IPS DF 19.7 (cell line): ENCODE measurements at places on chromosomes 12 and 14.

- DNase-seq: no peak
Observed at GRCh38 chr14:97695456-97695981, 898.3 kb downstream of the VRK1 start.

DNA sequence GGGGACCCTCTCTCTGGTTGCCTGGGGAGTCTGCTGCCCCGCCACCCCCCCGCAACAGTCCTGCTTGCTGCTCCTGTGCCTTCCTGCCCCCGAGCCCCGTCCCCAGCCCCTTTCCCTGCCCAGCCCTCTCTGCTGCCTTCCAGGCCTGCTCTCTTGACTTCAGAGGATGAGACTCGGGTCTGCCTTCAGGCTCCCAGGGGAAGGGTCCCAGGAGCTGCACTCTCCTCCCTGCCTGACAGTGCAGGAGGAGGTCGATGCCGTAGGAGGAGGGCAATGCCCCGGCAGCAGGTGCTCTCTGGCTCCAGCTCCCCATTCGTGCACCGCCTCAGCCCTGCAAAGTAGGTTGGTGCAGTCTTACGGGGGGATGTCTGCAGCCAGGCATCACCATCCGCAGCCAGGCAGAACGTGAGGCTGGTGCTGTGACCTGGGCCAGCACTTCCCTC, 185.1 kb upstream of the C14orf180 start:
- DNase-seq: no peak

DNA sequence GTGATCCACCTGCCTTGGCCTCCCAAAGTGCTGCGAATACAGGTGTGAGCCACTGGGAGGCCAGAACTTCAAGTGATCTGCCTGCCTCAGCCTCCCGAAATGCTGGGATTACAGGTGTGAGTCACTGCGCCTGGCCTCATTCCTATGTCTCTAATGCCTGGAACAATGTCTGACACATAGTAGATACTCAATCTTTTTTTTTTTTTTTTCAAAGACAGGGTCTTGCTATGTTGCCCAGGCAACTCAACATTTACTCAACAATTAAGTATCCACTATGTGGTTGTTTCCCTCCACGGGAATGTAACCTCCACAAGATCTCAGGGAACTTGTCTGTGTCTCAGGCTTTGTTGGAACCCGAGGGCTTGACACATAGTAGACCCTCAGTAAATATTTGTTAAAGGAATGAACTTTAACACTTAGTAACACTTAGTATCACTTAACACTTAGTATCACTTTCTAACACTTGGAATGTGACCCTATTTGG, 3.0 kb upstream of the TMEM120B start:
- DNase-seq: no peak

DNA sequence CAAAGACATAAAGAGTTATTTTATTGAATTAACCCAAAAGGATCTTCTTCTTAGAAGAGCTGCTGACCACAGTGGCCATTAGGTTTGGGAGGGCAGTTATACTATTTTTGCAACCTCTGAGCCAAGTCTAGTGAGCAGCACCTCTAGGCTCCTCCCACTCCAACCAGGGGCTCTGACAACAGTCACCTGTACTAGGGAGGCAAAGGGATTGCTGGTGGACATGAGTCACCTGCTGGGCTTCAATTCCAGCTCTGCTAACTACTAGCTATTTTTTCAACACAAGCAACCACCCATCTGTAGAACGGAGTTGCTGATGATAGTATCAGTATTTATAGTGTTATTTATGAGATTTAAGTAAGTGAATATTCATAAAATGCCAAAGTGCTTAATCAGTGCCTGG, 166.0 kb downstream of the KLHL28 start:
- no peak for DNase-seq

- no peak for DNase-seq
Observed at GRCh38 chr14:80987235-80988032, 32.0 kb downstream of the TSHR start.

GRCh38 chr14:97456958-97457357, 659.8 kb downstream of the VRK1 start:
- no peak for DNase-seq

DNA sequence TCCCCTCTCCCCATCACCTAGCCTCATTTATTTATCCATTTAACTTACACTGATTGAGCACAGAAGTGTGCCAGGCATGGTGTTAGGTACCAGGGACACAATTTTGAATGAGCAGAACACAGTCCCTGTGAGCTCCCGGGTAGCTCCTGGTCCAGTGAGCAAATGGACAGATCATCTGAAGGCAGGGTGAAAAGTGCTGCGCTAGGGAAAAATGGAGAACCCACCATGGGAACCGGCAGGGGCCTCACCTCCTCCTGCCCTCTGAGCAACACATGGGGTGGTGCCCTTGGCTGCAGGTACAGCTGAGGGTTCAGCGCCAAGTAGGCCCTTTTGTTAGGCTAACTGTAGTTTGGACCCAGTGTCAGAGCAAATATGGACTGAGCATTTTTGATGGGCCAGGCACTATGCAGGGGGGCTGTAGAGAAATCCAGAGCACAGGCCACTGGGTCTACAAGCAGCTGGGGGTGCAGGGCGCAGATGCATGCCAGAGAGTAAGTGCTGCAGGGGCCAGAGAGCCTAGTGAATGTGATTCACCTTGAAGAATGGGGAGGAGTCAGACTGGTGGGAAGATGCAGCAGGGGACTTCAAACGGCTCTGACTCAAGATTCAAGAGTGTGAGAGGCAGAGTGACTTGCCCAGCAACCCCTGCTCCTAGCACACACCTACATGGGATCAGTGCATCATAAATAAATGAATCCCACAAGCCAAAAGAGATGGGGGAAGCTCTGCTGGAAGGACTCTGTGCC, 28.2 kb downstream of the LTBP2 start:
- no peak for DNase-seq

- DNase-seq: no peak
Observed at GRCh38 chr12:50302686-50303085, 19.4 kb upstream of the LIMA1 start.

DNA sequence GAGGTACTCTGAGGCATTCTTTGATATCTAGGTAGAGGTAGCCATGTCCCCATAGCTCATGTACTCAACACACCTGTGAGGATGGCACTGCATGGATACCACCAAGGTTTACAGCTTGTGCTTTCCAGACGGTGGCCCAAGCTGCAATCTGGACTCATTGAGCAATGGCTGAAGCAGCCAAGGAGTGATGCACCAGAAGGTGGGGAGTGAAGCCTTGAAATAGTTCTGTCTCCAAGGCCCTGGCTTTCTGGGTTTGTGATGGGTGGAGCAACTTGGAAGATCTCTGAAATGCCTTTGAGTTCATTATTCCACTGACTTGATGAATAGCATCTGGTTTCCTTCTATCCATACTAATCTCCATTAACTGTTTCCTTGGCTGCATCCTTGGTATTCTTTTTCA, 290.0 kb upstream of the NOVA1 start:
- no peak for DNase-seq

- peak; percentile 71 for DNase-seq
Observed at GRCh38 chr12:116381744-116382685, 104.5 kb upstream of the MED13L start.

DNA sequence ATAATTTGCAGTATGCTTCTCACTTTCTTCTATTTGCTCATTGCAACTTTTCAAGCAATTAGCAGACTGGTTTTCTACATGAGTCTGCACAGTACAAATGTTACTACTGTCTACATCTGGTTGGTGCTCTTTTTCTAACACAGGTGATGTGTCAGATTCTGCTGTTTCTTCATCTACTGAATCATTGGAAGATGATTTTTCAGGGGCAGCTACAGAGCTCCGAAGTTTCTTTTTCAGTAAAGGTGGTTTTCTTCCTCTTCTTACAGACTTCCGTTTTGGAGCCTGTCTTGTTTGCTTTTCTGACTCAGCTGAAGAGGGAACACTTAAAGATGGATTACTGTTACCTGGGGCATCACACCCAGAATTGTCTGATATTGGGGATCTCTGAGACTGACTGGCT, 62.1 kb downstream of the SCAF11 start:
- no peak for DNase-seq

GRCh38 chr12:29889737-29890136, 106.0 kb upstream of the TMTC1 start:
- DNase-seq: peak; percentile 47

DNA sequence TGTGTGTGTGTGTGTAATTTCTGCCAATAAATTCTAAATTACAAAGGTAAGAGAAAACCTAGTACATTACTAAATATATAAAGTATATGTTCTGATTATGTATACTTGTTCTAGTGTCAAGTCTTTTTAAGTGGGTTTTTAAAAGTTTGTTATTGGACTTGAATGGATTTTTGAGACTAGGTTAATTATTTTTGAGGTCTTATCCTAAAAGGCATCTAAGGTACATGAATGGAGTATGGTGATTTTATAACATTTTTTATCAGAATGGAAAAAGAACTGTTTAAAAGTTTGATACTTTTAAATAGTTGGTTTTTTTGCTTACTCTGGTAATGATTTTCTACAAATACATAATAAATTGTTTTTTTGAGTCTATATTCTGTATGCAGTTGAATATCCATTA, 22.5 kb upstream of the TMPRSS12 start:
- no peak for DNase-seq

GRCh38 chr14:102819747-102820330, 42.6 kb downstream of the TRAF3 start:
- DNase-seq: no peak

DNA sequence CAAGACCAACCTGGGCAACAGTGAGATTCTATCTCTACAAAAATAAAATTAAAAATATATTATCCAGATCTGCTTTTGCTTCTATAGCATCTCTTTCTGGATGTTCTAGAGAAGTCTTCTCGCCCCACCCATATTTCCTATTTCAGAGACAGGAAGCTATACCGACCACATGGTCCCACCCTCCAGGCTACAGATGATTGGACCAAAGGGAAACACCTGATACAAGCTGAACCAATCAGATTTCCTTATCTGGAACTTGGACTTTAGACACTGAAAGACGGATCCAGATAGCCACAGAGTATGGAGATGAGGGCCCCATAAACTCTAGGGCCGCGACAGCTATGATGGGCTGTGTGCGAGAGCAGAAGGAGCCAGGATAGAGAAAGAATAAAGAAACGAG, 48.7 kb downstream of the CCDC60 start:
- no peak for DNase-seq
